CMK (cell line): ENCODE measurements at places on chromosomes 5 and 9.

- DNase-seq: no peak
These were observed 103.5 kb upstream of the DPYSL3 start for GRCh38 chr5:147613359-147613758.

DNA sequence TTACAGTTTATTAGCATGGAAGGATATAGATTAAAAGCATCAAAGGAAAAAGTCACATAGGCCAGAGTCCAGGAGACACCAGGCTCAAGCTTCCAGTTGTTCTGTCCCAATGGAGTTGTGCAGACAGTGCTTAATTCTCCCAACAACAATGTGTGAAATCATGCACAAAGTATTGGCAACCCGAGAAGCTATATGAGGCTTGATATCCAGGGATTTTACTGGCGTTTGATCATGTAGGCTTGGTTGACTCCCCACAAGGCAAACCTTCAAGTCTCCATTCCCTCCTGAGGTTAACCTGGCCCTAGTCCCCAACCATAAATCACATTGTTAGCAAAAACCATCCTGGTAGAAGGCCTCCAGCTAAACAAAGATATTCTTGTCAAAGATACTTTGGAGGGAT is 141.5 kb downstream of the ADAMTS19 start:
- DNase-seq: no peak

- DNase-seq: no peak
These were observed 35.9 kb downstream of the ITK start for GRCh38 chr5:157216391-157217142.

GRCh38 chr5:160030631-160031377 is 21.9 kb downstream of the TTC1 start:
- DNase-seq: no peak

DNA sequence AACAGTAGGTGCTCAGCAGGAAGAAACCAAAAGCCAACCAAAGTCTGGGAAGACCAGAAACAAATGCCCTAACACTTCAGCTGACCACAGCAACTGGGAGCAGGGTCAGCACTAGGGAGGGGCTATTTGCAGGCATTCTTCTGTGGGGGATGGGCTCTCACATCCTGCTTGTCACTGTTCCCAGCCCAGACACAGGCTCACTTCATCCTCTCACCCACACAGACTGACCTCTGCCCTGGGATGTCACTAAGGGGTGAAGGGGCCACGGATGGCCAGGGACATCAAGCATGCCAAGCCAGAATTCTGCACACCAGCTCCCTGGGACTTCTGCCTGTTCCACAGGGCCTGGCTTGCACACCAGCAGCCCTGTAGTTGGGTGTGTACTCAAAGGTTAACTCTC is 28.7 kb downstream of the GFRA3 start:
- no peak for DNase-seq

GRCh38 chr5:111865356-111865755 is 108.4 kb upstream of the NREP start:
- no peak for DNase-seq

- DNase-seq: no peak
These were observed 13.9 kb downstream of the SLC36A1 start for GRCh38 chr5:151461312-151461711.

DNA sequence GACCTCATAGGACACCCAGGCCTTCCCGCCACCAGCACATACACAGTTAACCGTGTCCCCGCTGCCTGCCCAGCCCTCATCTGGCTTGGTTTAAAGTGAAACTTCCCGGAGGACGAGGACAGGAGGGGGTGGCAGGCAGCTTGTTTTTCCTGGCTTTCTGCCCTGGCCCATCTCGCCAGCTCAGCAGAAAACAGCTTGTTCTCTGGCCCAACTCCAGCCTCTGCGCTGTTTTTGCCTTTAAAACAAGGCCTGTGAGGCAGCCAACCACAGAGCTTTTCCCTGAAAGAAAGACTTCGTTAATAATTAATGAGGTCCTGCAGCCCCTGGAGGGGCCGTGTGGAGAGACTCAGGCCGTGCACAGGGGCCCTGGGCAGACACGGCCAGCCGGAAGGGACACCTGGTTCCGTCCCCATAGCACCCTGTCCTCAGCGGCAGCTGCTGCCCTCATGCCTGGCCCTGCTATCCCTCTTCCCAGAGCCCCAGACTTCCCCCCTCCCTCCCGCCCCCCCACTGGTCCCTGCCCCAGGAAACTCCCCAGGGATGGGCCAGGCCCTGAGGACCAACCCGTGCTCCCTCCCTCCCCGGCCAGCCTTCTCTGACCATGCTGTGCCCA is 108.7 kb downstream of the RXRA start:
- no peak for DNase-seq

GRCh38 chr5:159773062-159773924 is 143.0 kb upstream of the ADRA1B start:
- DNase-seq: no peak

GRCh38 chr5:1302258-1302657 is 7.4 kb upstream of the TERT start:
- no peak for DNase-seq

- DNase-seq: no peak
These were observed 64.6 kb downstream of the SH3TC2 start for GRCh38 chr5:148998174-148998797.

- DNase-seq: no peak
These were observed 12.0 kb upstream of the HDHD3 start for GRCh38 chr9:113388833-113389232.

DNA sequence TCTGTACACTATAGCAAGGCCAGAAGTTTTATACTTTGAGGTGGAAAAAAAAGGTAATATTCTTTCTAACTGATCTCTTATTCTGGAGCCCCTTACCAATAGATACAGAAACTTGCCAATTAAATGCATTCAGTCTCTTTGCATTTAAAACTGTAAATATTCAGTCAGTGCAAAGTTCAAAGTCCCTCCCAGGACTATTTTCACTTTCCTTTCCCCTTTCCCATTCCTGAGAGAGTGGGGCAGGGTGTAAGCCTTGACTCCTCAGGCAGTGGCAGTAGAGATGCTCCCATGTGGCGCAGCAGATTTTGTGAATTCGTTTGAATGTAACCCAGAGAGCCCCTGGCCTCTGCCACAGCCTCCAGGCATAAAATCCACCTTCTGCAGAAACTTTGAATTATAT is 29.9 kb downstream of the CETN3 start:
- DNase-seq: no peak

DNA sequence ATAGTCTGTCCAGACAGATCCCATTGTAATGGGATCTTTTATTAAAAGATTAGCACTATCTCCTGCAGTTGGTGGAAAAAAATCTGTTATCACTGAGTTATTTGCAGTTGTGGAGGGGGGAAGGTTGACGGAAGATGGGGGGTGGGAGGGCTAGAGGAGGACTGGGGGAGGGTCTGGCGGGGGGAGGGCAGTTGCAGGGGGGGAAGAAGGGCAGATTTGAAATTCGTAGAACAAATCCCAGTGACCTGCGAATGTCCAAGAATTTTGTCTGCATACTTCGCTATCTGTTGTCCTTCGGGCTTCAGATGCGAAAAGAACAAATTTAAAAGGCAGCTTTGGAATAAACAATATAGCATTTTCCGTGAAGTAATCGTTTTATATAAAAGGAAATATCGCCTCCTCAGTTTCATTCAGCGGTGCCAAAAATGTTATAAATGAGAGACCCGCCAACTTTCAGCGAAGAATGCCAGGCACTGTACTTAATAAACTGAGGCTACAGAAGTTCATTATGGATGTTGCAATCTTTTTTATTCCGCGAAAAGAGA is 1.3 kb upstream of the FST start:
- DNase-seq: no peak
